HT1080 (cell line): ENCODE measurements at places on chromosomes 7 and 10.

GRCh38 chr10:123848564-123849457 lies 42.8 kb downstream of the CPXM2 start:
- no peak for DNase-seq

- DNase-seq: no peak
Observed at GRCh38 chr7:36091874-36092176, 61.2 kb upstream of the EEPD1 start.

DNA sequence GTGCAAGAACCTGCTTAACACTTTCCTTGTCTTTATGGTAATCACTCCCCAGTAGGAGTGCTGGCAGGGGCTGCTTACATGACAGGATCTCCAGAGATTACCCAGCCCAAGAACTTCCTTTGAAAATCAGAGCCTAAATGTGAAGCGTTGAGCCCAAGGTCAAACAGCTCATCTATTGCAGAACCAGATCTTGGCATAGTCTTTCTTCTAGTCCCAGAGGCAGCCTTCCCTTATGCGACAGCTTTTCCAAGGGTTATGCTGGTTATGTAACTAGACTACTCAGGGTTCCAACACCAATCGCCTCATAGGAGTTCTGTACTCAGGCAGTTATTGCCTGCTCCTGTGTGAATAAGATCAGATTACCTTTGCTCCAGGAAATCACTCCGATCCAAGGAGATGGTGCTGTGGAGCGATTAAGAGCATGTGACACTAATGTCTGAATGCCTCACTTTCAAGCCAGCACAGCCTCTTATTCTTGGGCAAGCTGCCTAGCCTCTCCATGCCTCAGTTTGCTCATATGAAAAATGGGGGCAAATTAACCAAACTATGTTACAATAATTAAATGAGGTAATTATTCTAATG lies 8.4 kb upstream of the LGI1 start:
- no peak for DNase-seq

DNA sequence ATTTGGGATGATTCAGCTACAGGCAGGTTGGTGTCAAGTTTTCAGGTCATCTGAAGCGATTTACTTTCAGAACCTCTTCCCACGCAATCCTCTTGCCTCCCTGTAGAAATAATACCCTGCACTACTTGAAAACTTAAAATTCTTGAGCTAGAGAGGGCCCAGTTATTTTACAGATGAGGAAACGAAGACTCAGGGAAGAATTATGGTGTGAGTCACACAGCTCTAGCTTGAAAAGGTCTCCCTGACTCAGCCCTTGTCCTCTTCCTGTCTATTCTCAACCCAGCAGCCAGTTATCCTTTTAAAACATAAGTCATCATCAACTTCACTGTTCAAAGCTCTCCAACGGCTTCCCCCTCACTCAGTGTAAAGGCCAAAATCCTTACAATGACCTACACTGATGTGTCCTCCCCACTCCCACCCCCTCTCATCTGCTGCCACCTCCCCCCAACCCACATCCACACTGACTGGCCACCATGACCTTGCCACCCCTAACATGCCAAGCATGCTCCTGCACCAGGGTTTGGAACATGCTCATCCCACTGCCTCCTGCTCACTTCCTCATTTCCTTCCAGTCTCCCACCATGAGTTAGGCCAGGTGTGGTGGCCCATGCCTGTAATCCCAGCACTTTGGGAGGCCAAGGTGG lies 3.4 kb downstream of the DNMBP start:
- DNase-seq: peak; percentile 99

DNA sequence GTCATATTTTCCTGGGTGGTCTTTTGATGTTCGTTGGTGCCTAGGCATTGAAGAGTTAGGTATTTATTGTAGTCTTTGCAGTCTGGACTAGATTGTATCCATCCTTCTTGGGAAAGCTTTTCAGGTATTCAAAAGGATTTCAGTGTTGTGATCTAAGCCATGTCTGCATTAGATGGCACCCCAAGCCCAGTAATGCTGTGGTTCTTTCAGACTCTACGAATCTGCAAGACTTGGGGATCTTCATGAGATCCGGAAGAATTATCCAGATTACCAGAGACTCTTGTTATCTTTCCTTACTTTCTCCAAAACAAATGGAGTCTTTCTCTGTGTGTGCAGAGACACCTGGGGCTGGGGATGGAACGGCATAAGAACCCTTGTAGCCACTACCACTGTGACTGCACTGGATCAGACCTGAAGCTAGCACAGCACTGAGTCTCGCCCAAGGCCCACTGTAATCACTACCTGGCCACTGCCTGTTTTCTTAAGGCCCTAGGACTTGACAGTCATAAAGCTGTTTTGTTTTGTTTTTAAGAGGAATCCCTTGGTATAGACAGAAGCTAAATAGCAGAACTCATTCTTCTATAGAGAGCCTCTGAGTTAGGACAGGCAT lies 75.5 kb downstream of the MARCHF5 start:
- DNase-seq: no peak

GRCh38 chr7:155468785-155469148 lies 10.8 kb downstream of the EN2 start:
- no peak for DNase-seq

- DNase-seq: no peak
Observed at GRCh38 chr10:98366062-98366530, 48.9 kb downstream of the PYROXD2 start.

- DNase-seq: peak; percentile 76
Observed at GRCh38 chr10:106577266-106577665, 587.2 kb downstream of the SORCS1 start.

GRCh38 chr10:19930936-19931893 lies 115.0 kb downstream of the PLXDC2 start:
- DNase-seq: peak; percentile 7

DNA sequence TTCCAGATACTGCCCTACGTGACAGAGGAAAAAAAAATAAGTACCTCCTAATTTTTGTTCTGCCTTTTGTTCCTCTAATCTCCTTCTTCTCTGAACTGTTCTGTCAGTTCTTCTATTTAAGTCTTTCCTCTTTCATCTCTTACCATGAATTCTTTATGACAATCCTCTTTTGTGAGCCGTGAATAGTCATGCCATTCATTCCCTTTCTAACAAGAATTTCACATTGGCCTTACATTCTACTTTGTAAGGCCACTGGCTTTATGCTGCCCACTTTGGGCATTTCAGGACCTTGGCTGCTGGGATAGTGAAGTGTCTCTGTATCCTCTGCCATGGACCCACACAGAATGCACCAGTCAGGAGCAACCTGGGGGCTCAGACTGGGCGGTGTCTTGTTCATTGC lies 52.9 kb downstream of the ATOH7 start:
- DNase-seq: no peak
